ENCODE measurements at places on chromosomes 3 and 15. TPM values are rescaled to one million over a fixed set of nuclear protein-coding genes. Genes with fewer than 3 reads are reported as not detected.

The TMF1 gene
- 55.4 TPM for total RNA-seq

The MUC20 gene
- 0.22 TPM for total RNA-seq

The RBP2 gene
- total RNA-seq = not detected

The GOLGA8H gene
- 0.33 TPM for total RNA-seq

The FAM107A gene
- not detected for total RNA-seq

The ETFA gene
- total RNA-seq = 113 TPM

The BUB1B gene
- 16.2 TPM for total RNA-seq

The CASR gene
- not detected for total RNA-seq

The ULK3 gene
- total RNA-seq = 15.2 TPM

The GOLGA8S gene
- under 0.01 TPM for total RNA-seq

The SLC12A1 gene
- not detected for total RNA-seq

The PP2D1 gene
- total RNA-seq = not detected

The CCDC33 gene
- total RNA-seq = 0.12 TPM

The FOXB1 gene
- total RNA-seq = not detected

The TP63 gene
- under 0.01 TPM for total RNA-seq

The PDE8A gene
- 26.7 TPM for total RNA-seq

The ZPLD1 gene
- 0.62 TPM for total RNA-seq

The CILP gene
- under 0.01 TPM for total RNA-seq

The CHMP2B gene
- total RNA-seq = 41.2 TPM

The NPHP3 gene
- total RNA-seq = 31.5 TPM

The CCR3 gene
- not detected for total RNA-seq

The DHX30 gene
- 60.2 TPM for total RNA-seq

The MASP1 gene
- total RNA-seq = 56.8 TPM

The CPA3 gene
- total RNA-seq = not detected

The FRMD5 gene
- 11.1 TPM for total RNA-seq

The CLEC3B gene
- 0.25 TPM for total RNA-seq

The CNBP gene
- 334 TPM for total RNA-seq
